ENCODE measurements at places on chromosomes 5 and 9. TPM values are rescaled to one million over a fixed set of nuclear protein-coding genes. Genes with fewer than 3 reads are reported as not detected.
A peak's percentile ranks its signal among the peaks of the same experiment; 100 is the strongest.

Gene CARD6
- total RNA-seq, result 12.3 TPM

Gene GRM6
- not detected for total RNA-seq

Gene WDR38
- total RNA-seq, result not detected

Gene COL27A1
- total RNA-seq, result 17.2 TPM

DNA sequence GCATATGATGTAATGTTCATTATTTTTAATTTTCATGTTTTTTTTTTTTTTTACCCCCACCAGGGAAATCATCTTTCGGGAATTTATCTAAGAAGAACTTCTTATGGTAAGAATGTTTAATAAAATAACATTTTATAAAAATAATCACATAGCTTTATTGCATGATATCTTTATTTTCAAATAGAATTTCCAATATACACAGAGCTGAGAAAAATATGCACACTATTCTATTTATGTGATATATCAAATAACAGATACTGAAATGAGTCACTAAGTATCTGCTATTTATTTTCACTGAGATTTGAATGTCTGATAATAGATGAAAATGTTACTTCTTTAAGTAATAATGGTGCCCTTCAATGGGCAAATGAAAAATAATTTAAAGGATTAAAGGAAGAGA is 1217.3 kb downstream of the MAT2B start:
- H3K36me3 ChIP-seq, result no peaks in the 10 kb centered on the region
- no peak for DNase-seq
- H3K4me1 ChIP-seq, result no peaks in the 10 kb centered on the region

- H3K27me3 ChIP-seq, result no peaks in the 10 kb centered on the region
- H3K27ac ChIP-seq, result no peak overlapping the region
- no peak for DNase-seq
These were observed 13.4 kb upstream of the CCDC112 start for GRCh38 chr5:115309751-115310370.

- no peaks in the 10 kb centered on the region for H3K4me1 ChIP-seq
- no peaks in the 10 kb centered on the region for H3K27me3 ChIP-seq
- H3K36me3 ChIP-seq, result no peaks in the 10 kb centered on the region
- no peak overlapping the region for H3K27ac ChIP-seq
- H3K4me3 ChIP-seq, result no peak overlapping the region
These were observed 347.9 kb downstream of the CDH9 start for GRCh38 chr5:26690511-26690910.

DNA sequence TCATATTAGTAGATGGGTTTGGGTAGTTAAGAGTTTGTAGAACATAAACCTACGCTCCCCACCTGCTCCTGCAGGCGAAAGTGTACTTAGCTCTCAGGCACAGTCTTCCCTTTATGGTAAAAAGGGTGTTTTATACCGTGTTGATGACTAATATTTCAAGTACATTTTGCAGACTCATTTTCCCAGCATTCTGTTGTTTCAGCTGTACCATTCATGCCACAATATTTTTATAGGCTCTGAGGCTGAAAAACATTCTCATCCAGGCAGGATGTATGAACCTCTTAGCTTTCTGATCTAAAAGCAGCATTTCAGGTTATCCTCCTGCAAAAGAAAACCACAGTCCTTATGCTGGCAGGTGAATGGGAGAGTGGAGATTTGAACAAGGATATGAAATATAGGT is 231.4 kb downstream of the NR2F1-AS1 start:
- H3K27me3 ChIP-seq, result no peaks in the 10 kb centered on the region
- no peak overlapping the region for H3K27ac ChIP-seq
- no peak overlapping the region for H3K4me3 ChIP-seq

DNA sequence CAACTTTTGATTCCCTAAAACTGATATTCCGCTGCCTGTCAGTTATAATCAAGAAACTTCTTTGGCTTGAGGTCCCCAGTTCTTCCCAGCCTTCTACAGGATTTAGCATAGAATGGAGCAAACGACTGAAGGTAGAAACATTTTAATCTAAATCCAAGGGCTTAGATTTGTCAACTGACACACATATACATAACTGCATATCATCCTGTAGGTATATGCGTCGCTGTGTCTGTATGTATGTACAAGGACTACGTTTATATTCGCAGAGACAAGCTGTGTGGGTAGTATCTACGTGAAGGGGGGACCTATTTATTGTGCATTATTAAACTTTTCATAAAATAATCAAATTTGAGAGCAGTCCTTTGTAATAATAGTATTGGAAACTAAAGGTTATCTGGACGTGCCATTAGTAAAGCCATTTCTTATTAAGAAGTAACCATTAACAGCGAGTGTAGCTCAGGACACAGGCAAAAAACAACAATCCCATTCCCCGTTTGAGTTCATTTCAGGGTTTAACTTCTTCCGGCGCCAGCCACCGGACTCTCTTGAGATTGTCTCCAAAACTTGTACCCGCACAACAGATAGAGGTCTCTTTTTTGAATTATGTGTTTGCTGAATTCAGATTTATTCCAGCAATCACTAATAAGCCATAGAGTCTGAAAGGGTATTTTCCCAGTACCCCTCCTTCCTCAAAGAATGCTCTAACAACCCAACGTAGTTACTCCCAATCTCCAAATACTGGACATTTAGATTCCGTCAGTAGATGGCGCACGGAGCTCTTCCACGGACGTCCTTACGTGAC is 2.1 kb upstream of the MLLT3 start:
- H3K27me3 ChIP-seq, result no peaks in the 10 kb centered on the region
- H3K4me1 ChIP-seq, result peaks cover 10% of the 10 kb centered on the region
- H3K27ac ChIP-seq, result peak overlapping the region; percentile 95

GRCh38 chr5:66558560-66558959 is 37.6 kb upstream of the MAST4 start:
- no peaks in the 10 kb centered on the region for H3K4me1 ChIP-seq
- H3K4me3 ChIP-seq, result no peak overlapping the region
- DNase-seq, result no peak
- H3K27me3 ChIP-seq, result no peaks in the 10 kb centered on the region
- H3K36me3 ChIP-seq, result no peaks in the 10 kb centered on the region

GRCh38 chr9:88936132-88936531 is 55.1 kb upstream of the S1PR3 start:
- H3K27me3 ChIP-seq, result no peaks in the 10 kb centered on the region
- H3K4me1 ChIP-seq, result no peaks in the 10 kb centered on the region
- no peak overlapping the region for H3K4me3 ChIP-seq
- no peaks in the 10 kb centered on the region for H3K36me3 ChIP-seq
- no peak overlapping the region for H3K27ac ChIP-seq
- DNase-seq, result no peak

DNA sequence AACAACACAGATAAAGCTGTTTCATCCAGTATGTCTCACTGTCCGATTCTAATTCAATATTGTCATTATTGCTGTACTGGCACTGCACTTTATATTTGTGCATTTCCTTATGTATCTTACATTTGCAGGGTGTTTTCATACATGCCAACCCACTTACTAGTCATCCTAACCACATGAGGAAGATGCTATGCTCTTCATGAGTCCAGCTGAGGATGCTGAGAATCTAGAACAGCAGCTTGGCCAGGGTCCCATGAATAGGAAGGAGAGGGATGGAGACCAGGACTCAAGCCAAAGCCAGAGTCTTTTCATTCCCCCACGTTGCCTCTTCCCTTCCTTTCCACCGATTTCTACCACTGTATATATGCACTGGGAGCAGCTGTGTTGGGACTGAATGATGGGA is 292.8 kb upstream of the KLF4 start:
- H3K4me1 ChIP-seq, result no peaks in the 10 kb centered on the region
- H3K27me3 ChIP-seq, result no peaks in the 10 kb centered on the region
- no peak overlapping the region for H3K4me3 ChIP-seq

DNA sequence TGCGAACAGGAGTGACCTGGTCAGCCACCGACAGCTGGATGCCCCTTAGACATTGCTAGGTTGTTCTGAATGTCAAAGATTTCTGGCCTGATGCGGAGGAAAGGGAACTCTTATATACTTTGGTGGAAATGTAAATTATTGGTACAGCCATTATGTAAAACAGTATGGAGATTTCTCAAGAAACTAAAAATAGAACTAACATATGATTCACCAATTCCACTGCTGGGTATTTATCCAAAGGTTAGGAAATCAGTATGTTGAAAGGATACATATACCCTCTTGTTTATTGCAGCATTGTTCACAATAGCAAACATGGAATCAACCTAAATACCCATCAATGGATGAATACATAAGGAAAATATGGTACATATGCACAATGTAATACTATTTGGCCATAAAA is 31.8 kb downstream of the DMRT3 start:
- H3K4me1 ChIP-seq, result peaks cover 5% of the 10 kb centered on the region
- H3K27me3 ChIP-seq, result no peaks in the 10 kb centered on the region
- H3K36me3 ChIP-seq, result no peaks in the 10 kb centered on the region
- no peak overlapping the region for H3K4me3 ChIP-seq

GRCh38 chr5:132748522-132749000 is 1.3 kb downstream of the CCNI2 start:
- H3K4me3 ChIP-seq, result no peak overlapping the region
- no peaks in the 10 kb centered on the region for H3K27me3 ChIP-seq
- no peaks in the 10 kb centered on the region for H3K36me3 ChIP-seq
- DNase-seq, result no peak
- H3K4me1 ChIP-seq, result peaks cover 6% of the 10 kb centered on the region
- H3K27ac ChIP-seq, result no peak overlapping the region

DNA sequence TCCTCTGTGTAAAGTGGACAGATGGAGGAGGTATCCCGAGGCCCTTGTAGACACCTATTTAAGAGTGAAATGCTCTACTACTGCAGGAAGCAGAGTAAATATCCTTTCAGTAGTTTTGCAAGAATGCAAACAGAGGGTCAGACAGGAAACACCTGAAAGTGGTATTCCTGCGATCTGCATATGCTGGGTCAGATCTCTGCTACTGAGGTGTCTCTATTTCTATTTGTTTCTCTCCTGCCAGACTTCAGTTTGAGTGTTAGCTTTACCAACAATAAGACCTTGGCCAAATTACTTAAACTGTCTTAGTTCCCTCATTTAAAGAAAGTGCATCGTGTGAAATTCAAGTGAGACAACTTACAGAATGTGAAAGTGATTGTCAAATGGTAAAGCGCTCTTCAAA is 47.6 kb downstream of the JAKMIP2 start:
- no peak for DNase-seq
- H3K4me3 ChIP-seq, result no peak overlapping the region
- H3K27me3 ChIP-seq, result no peaks in the 10 kb centered on the region
- H3K27ac ChIP-seq, result no peak overlapping the region

DNA sequence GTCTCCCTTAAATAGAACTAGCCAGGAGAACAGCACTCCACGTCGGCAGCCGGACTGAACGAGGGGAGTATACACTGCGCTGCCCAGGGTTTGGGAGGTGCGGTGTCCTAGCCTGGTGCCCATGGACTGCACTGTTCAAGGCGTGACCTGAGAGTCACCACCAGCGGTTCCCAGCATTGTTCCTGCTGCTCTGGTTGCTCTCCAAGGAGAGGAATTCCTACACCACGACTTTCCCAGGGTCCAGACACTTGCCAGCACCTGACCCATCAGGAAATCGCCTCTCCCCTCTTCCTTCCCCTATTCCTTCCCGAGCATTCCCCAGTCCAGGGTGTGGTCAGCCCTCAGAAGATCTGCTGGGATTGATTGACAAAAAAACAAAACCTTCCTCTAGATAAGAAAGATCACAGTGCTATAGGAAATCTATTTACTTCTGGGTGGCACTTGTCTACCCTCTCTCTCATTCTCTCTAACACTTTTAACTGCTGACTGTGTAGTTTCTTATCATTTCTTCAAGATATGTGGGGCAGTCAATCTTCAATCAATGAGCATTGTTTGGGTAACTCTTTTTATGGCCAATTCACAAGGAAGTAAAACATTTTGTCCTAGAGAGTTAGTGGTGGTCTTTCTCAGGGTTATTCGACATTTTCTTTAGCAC is 297.8 kb upstream of the ACTBL2 start:
- H3K4me3 ChIP-seq, result no peak overlapping the region
- no peak overlapping the region for H3K27ac ChIP-seq
- DNase-seq, result no peak
- H3K27me3 ChIP-seq, result no peaks in the 10 kb centered on the region

Measured in vagina (tissue), 2 donors.